ENCODE measurements at places on chromosomes 6 and 20.

GRCh38 chr6:24777227-24777626, 2.5 kb downstream of the GMNN start:
- no peak for DNase-seq

GRCh38 chr6:91852252-91852651, 1265.4 kb upstream of the MAP3K7 start:
- DNase-seq = no peak

DNA sequence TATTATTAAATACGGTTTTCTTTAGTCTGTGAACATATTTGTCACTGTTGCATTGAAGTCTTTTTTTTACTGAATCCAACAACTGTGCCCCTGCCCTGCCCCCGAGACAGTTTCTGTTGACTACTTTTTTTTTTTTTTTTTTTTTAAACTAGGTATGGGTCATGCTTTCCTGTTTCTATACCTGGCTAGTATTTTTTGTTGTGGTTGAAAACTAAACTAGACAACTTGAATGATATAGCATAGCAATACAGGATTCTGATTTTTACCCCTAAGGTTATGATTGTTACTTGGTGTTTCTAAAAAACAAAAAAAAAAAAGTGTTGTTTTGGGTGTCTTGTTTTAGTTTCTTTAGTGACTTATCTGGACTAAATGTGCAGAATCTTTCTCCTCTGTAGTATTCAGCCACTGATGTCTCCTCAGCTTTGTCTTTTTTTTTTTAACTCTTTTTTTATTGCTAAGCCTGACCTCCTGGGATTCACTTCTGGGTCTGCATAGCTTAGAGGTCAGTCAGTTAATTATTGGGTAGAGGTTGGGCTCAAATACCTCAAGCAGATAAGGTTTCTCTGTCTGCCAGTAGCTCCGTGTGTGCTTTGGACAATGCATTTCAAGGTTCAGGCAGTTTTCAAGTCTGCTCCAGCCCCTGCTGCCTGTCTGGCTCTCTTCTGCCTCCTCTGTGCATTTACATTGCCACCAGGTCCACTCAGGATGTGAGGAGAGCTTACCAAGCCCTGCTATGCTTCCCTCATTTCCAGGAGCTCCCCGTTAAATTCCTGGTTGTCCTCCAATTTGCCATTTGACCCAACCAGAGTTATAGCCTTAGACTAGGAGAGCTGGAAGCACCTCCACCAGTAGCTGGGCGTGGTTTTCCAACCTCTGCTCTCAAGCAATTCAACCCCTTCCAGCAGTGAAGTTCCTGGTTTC, 91.4 kb downstream of the SYNDIG1 start:
- no peak for DNase-seq

- no peak for DNase-seq
These were observed 190.2 kb downstream of the BACH2 start for GRCh38 chr6:90106449-90106848.

GRCh38 chr6:96724641-96725040, 112.6 kb downstream of the GPR63 start:
- DNase-seq = no peak

GRCh38 chr6:130932438-130932837, 105.2 kb downstream of the SMLR1 start:
- no peak for DNase-seq

All from CD4-positive, alpha-beta T cell treated with Interleukin-10 for 1 hour (primary cell).